Psoas muscle (tissue), 8 donors: ENCODE measurements at places on chromosomes 13 and 19. TPM values are rescaled to one million over a fixed set of nuclear protein-coding genes. Genes with fewer than 3 reads are reported as not detected.

GRCh38 chr19:35347930-35348298 lies 212 bp downstream of the FFAR1 start:
- no peak for DNase-seq

DNA sequence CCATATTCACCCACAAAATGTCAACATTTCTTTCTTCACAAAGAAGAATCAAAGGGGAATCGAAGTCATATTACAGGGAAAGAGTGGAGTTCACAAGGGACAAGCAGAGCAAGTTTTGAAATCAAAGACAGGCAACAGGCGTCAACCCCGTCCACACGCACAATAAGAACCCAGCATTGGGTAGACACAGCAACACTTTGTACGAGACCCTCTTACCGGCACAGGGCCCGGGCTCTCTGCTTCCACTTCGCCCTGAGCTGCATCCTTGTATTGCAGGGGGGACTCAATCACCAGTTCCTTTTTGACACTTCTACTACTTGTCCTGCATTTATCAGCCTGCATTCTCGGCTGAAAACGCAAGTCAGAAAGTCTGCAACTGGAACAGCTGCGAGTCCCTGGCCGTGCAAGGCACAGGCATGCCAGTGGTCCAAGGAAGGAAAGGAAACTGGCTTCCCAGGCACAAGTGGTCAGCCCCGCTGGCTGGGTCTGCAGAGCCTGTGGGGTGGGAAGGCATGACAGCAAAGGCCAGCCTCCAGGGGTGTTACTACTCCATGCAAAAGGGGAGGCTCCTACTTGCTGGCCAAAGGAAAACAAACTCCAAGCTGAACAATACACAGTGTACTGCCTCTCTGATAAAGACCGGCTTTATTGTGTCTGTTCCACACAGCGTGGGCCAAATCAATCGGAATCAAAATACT lies at the start of gene DOCK9:
DOCK9 (minus strand) TSS at position 497 of the 698 bp plus-strand sequence; CDS start at position 342, 155 bp downstream.
- peak; percentile 68 for DNase-seq

DNA sequence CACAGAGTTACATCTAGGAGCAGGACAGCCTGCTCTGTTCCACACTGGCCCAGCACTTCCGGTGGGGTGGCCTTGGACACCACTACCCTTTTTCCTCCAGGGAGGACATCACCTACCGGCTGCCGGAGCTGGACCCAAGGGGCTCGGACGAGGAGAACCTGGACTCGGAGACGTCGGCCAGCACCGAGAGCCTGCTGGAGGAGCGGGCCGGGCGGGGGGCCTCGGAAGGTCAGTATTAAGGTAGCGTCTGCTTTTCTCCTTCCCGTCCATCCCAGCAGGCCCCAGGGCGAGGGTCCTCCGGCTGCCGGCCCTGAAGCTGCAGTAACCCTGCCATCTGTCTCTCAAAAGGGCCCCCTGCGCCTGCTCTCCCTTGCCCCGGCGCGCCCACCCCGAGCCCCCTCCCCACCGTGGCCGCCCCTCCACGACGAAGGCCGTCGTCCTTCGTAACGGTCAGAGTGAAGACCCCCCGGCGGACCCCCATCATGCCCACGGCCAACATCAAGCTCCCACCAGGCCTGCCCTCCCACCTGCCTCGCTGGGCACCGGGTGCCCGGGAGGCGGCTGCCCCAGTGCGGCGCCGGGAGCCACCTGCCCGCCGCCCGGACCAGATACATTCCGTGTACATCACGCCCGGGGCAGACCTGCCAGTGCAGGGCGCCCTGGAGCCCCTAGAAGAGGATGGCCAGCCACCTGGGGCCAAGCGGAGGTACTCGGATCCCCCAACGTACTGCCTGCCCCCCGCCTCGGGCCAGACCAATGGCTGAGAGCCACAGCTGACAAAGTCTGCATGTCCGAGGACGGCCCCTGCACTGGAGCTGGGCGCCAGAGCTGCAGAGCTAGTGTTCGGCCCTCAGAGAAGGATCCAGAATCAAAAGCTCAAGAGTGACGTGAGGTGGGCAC lies 3.4 kb upstream of the USE1 start:
- DNase-seq: no peak

DNA sequence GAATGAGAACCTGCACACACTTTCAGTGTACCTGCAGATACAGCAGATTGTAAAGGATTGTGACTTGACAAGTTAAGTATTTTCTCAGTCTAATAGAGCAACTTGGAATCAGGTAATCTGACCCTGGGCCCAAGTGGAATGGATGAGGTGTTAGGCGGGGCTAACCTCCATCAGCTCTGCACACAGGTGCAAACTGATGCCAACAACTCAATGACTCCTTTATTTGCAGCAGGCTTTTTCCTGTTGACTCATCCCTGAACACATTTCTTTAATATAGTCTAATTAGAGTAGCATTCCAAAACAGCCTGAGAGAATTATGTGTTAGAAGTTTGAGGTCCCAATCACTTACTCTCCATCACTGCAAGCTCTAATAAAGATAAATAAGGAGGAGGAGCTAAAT lies 48.8 kb downstream of the TPT1 start:
- no peak for DNase-seq

GRCh38 chr19:40411125-40411842 lies 1.9 kb downstream of the PRX start:
- peak; percentile 90 for DNase-seq

- no peak for DNase-seq
Measured at GRCh38 chr13:47679401-47679800, 321.7 kb downstream of the SUCLA2 start.

DNA sequence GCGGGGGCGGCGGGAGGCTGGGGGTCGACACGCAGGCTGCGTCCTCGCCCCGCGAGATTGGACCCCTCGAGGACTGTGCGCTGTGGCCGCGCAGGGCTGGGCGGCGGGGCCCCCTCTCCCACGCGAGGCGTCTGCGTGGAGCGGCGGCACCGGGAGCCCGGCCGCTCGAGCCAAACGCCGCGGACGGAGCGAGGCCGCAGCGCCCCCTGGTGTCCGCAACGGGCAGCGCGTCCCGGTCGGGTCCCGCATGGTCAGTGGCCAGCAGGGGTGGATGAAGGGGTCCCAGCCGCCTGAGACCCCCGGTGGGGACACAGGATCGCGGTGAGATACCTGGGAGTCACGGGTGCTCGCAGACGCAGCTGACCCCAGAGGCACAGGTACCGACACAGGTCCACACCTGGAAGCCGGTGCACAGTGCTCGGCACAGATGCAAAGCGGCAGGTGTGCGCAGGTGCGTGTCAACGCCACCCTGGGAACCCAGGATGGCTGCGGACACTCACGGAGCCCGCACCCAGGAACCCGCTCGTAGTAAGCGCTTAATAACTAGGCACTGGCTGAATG lies 2.1 kb upstream of the CIRBP start:
- DNase-seq: peak; percentile 87

Gene PLK5
- polyA plus RNA-seq: 0.35 TPM

DNA sequence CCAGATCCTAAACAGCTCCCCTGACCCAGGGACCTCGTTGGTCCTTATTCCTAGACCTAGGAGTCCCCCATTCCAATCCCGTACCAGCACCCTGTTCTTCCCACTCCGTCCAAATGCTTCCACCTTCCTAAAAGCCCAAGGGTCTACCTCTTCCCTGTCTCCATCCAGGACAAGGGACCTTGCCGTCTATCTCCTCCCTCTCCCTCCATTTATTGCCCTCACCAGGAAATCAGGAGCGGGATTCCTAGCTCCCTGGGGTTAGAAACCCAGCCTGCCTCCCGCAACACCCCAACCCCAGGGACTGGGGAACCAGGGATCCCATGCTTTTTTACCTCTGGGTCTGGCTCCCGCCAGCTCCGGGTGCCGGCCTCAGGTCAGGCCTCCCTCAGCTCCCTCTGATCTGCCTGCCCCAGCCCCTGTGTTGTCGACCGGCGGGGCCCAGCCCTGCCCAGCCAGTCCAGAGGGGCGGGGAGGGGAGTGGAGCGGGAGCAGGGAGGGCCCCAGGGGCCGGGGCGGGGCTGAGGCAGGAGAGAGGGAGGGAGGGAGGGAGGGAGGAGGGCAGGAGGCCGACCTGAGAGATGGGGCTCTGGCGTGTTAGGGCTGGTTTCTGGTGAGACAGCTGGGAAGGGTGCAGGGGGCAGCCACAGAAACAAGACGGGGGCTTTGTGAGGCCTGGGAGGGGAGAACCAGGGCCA lies at the start of gene B3GNT8:
B3GNT8 (minus strand) TSS at position 423 of the 695 bp plus-strand sequence. CDS start 596 bp downstream, outside the sequence.
- peak; percentile 86 for DNase-seq

DNA sequence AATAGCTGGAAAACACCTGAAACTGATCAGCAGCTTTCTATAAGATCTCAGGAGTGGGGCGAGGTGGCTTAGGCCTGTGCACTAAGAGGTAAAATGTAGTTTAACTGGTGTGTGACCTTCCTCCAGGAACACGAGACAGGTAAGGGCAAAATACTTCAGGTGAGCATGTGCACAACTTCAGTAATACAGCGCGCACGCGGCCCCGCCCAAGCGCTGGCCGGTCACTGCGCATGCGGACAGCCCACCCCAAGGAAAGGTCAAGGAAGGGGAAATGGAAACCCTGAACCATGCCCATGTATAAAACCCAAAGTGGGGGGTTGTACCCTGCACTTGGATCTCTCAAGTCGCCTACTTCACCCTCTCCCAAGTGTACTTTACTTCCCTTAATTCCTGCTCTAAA lies 49.4 kb upstream of the ARHGEF7 start:
- no peak for DNase-seq

GRCh38 chr19:39996218-39996810 lies 546 bp upstream of the ZNF546 start:
- no peak for DNase-seq

Gene PALM3
- polyA plus RNA-seq: 0.05 TPM

DNA sequence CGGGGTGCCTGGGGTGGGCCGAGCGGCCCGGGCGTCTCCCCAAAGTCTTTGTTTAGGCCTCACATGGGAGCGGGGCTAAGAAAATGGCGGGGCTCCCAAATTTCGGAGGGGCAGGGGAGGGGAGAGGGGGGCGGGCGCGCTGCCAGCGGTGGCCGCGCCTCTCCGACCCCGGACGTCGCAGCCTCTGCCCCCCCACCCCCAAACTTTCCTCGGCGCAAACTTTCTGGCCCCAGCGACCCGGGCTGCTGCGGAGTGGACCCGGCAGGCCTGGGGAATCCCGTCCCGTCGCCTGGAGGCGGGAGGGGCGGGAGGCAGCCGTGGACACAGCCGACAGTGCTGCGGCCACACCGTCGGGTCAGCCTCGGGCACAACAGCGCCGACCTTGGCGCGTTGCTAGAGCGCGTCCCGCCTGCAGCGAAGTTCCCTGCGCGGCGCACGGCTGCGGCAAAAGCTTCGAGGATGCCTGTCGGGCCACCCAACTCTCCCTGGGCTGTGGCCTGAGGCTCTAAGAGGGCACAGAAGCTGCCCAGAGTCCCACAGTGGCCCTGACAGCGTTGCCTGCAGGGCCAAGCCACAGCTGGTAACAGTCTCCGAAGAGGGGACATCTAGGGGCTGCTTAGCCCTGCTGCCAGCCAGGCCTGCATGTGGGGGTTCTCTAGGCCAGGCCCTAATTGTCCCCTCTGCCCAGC lies 1.3 kb downstream of the NFIX start:
- DNase-seq: peak; percentile 83

Gene ZNF428
- 12.4 TPM for polyA plus RNA-seq

Gene ZNF112
- polyA plus RNA-seq: 0.70 TPM

DNA sequence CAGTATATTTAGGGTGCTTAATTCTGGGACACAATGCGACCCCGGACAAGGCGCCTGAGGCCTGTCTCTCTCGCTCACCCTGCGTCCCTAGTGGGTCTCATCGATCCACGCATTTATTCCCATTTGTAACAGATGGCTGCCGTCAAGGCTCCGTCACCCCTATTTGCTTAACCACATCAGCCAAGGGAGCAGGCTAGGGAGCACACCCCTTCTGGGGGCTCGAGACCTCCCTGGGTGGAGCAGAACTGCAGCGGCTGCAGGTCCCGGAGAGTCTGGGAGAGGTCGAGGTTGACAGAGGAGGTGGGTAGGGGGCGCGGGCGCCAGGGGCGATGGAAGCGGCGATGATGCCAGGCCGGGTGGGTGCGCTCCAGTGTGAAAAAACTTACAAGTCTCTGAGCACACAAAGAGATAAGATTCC lies 507 bp downstream of the ALG5 start:
- peak; percentile 19 for DNase-seq

Gene CEACAM5
- not detected for polyA plus RNA-seq

GRCh38 chr13:99983499-99984401 lies 2.2 kb downstream of the ZIC2 start:
- DNase-seq: no peak

DNA sequence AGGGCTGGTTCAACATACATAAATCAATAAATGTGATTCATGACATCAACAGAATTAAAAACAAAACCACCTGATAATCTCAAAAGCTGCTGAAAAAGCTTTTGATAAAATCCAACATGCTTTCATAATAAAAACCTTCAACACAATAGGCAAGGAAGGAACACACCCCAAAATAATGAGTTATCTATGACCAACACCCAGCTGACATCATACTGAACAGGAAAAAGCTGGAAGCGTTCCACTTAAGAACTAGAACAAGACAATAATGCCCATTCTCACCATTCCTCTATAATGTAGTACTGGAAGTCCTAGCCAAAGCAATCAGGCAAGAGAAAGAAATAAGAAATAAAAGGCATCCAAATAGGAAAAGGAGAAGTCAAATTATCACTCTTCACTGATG lies 116.2 kb upstream of the FREM2 start:
- no peak for DNase-seq

- DNase-seq: no peak
Measured at GRCh38 chr19:47561440-47562057, 11.4 kb downstream of the ZNF541 start.

DNA sequence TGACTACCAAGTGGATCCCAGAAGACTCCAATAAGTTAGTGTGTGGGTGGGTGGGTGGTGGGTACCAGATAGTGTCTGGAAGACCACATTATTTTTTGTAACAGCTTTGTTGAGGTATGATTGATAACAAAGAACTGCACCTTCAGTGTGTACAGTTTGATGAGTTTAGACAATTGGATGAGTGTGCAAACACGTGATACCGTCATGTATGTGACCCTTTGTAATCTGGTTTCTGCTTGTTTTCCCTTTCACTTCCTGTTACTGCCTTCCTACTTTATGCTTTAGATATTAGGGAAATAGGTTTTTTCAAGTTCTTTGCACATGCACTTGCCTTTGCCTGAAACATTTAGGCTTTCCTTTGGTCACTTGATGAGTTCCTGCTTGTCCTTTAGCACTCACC lies 8.5 kb downstream of the RPL21 start:
- DNase-seq: no peak
